Ovary (tissue), 10 donors: ENCODE measurements at places on chromosomes 13 and 19. TPM values are rescaled to one million over a fixed set of nuclear protein-coding genes. Genes with fewer than 3 reads are reported as not detected.

- DNase-seq = no peak
Observed at GRCh38 chr13:48629277-48629676, 24.5 kb upstream of the CYSLTR2 start.

GRCh38 chr13:98761126-98761985, 8.9 kb upstream of the SLC15A1 start:
- no peak for DNase-seq

DNA sequence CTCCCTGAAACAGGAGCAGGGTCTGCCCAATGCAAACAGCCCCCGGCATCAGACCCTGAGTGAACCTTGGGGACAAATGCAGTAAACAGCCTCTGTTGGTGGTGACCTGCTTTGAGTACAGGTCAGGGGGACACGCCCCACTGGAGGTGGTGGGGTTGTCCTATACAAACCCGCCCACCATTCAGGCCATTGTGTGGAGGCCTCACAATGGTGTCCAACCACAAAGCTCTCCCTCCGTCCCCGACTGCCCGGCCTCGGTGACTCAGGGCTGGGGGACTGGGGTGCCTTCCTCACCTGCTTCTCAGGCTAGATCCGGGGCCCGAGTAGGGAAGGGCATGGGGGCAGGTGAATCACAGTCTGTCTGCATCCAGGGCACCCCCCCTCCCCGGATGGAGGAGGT, 1.5 kb downstream of the MUC16 start:
- no peak for DNase-seq

DNA sequence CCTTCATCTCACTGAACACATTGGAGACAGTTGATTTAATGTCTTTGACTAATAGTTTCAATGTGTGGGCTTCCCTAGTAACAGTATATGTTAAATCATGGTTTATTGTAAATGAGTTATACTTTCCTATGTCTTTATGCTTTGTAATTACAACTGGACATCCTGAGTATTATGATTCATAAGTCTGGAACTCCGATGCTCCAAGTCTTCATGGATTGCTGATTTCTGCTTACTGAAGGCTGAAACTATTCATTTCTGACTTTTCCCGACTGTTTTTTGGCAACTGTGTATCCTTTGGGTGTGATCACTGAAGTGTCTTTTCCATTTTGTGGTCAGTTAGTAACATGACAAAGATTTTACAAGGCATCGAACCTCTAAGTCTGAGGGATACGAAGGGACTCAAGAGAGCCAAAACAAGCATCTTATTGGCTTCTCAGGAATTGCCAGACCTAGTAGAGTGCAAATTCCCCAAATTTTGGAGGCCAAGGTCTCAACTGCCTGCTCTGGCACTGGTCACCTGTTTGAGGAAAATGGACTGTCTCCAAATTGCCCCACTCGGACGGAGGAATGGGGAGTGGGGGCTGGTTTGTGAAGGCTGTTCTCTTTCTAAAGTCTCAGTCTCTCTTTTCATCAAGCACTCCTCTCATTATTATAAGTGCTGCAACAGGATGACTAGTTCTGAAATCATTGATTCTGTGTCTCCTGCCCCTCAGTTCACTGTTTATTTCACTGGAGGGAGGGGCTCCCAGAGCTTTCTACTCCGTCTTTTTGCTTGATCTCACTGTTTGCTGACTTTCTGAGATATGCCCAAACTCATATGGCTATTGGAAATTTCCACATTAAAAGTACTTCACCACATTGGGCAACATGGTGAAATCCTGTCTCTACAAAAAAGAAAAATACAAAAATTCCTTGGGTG, 20.2 kb upstream of the CD70 start:
- no peak for DNase-seq

- DNase-seq = no peak
Observed at GRCh38 chr19:31285744-31286143, 63.5 kb downstream of the TSHZ3 start.

GRCh38 chr19:5345895-5346386, 5.3 kb upstream of the PTPRS start:
- DNase-seq = no peak

TNNI3 gene
- 0.62 TPM for total RNA-seq

CGB8 gene
- not detected for total RNA-seq

CYP2A6 gene
- total RNA-seq = 0.25 TPM
